ENCODE measurements at places on chromosomes 16 and 17.

DNA sequence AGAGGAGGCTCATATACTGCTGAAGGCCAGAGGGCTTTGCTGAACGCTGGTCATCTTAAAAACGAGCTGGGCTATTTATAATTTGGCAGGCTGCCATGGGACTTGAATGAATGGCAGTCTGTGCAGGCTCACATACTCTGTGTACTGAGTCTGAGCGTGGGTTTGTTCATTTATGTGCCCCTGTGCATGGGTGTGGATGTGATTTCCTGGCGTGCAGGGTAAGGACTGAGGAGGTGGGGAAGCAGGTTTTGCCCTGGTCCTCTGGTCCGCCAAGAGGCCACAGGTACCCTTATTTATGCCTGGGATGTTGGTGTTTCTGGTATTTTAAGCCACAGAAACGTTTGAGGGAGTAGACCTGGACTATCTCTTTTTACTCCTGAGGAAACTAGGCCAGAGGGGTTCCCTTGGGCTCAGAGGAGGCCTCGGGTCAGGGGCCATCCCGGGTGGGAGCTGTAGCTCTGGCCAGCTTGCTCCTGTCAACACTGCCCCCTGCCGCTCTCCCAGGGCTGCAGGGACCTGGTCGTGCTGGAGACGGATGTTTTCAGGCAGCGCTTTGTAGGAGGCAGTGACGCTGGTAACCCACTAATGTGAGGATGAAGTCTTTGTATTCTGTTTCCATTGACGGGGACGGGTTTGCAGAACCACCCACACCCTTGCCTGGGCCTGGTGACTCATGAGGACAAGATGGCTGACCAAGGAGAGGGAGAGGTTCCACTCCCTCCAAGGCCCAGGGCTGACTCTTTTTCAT is 184.4 kb downstream of the MSI2 start:
- DNase-seq: peak; percentile 87

DNA sequence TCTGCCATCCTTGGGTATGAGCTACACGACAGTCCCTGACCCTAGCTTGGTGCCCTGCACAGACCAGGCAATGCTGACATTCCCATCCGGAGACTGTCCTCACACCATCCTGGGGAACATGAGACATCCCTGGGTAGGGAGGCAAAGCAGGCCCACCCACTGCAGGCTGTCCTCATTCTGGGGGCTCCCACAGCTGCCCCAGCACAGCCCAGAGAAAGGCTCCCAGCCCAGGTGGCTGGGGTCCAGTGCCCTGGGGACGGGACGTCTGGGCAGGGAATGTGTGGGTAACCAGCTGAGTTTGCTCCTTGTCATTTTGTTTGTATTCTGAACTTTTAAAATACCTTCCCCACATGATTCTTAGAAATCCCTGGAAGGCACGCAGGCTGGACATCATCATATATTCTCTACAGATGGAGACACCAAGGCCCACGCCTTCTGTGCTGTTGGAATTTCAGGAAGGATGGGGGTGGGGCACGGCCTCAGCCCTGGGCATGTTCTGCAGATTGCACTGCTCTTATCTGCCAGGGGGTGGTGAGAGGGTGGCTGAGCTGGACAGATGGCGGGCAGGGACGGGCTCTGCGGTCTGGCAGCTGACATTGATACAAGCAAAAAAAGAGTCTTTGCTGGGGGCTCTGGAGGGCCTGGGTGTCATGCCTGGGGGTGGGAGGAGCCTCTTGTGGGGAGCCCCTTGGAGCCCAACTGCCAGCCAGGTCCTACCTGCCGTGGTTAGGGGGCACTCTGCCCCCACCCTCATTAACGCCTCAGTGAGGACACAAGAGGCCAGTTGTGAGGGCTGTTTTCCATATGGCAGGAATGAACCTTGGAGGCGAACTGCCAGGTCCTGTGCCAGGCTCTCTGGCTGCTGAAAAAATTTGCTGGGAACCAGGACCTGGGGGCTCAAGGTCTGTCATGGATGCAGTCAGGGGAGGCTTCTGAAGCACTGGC is 28.4 kb downstream of the LRRC75A start:
- peak; percentile 65 for DNase-seq

- no peak for DNase-seq
Observed at GRCh38 chr16:9909072-9909825, 273.0 kb downstream of the GRIN2A start.

DNA sequence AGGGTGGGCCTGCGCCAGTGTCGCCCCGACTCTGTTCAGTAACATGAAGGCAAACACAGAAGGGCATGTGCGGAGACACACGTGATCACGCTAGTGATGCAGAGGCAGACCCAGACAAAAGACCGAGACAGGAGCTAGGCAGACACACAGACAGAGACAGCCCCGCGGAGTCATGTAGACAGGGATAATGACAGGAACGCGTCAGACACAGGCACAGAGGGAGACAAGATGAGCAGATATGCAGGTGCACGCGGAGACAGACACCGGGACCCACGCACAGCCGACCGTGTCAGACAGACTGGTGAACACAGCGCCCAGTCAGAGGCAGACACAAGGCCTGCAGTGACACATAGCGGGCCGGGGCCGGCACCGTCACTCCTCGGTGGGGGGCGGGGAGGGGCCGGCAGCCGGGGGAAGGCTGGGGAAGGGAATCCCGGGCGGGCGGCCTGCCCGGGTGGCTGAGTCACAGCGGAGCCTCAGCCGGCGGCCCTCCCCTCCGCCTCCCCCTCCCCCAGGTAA is 7.4 kb downstream of the KDM6B start:
- peak; percentile 94 for DNase-seq

DNA sequence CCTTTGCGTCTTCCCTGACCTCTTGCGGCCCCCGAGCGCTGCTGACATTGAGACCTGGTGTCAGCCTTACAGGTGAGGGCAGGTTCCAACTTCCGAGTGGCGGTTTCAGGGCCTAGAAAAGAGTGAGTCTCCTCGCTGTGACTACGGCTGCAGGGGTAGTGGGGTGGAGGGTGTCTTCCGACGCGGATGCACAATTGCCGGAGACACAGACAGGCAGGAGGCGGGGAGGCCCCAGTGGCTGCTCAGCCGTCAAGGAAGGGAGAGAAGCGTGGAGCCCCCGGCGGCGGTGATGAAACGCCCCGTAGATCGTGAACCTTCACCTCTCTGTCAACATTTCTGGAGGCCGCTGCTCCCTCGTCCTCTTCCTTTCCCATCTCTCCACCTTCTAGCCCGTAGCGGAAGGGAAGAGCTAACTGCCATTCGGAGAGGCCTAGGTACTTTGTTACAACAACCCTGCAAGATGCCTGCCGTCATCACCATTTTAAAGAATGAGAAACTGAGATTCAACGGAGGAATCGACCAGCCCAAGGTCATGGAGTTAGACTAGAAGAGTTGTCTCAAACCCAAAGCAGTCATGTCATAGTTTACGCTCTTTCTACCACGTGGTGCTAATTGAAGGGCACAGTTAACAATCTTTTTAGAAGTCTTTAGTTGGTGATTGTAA is 485 bp downstream of the DNAJA3 start:
- DNase-seq: no peak

DNA sequence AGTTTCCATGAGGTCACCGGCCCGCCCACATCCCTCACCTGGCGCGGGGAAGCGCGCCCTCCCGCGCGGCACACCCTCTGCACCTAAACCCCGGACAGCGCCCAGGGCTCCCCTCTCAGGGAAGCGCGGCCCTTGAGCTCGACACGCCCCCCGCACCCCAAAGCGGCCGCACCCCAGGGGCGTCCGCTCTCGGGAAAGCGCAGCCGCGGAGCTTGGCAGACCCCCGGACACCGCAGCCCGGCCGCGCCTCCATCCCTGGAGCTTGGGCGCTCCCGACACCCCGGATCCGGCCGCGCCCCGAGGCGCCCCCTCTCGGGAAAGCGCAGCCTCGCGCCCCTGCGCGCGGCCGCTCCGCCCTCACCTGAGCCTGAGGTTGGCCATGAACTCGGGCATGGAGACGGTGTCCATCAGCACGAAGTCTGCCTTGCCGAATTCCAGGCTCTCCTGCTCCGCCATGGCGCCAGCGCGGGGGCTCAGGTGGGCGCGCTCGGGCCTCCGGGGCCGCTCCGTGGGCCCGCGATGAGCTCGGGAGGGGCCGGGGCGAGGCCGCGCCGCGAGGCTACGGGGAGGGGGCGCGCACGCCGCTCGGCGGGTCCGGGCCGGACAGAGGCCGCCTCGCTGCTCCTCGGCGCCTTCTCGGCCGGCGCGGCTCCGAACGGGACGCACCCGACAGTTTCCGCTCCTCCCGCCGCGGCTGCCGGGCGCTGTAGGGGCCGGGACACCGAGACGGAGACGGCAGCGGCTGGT is at the start of gene MYO1D:
Gene MYO1D, minus strand, starts transcription at position 708 of the 747 bp plus-strand sequence. Its CDS starts 252 bp downstream, at position 456.
- DNase-seq: peak; percentile 60

- DNase-seq: peak; percentile 45
Observed at GRCh38 chr17:8708025-8708461, 36.6 kb downstream of the CCDC42 start.

GRCh38 chr17:4443476-4443875 is 9.7 kb downstream of the SPNS3 start:
- DNase-seq: no peak

DNA sequence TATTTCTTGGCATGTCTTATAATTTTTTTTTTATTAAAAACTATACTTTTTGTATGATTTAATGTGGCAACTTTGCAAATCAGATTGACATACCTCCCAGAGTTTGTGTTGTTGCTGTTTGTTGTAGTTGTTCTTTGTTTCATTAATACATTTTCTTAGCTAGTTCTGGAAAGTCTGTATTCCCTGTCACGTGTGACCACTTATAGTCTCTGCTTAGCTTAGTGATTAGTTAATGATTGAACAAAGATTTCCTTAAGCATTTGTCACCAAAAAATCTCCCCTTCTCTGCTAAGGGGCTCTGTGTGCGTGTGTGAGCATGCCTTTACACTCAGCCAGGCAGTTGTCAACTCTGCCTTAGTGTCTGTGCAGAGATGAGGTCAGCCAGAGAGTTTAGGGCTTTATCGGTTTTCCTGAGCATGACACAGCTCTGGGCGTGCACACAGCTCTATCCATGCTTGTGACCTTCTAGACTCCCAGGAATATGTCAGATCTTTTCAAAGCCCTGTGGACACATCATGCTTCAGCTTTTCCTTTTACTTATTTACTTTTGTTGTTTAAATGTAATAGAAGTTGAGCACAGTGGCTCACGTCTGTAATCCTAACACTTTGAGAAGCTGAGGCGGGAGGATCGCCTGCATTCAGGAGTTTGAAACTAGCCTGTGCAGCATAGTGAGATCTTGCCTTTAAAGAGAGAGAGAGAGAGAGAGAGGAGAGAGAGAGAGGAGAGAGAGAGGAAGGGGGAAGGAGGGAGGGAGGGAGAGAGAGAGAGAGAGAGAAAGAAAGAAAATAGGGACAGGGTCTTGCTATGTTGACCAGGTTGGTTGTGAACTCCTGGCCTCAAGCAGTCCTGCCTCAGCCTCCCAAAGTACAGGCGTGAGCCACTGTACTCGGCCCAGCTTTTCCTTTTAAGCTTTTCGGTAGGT is 21.9 kb downstream of the DNAI2 start:
- DNase-seq: peak; percentile 61

GRCh38 chr17:49224198-49224996 is 6.2 kb downstream of the PHOSPHO1 start:
- DNase-seq: no peak

DNA sequence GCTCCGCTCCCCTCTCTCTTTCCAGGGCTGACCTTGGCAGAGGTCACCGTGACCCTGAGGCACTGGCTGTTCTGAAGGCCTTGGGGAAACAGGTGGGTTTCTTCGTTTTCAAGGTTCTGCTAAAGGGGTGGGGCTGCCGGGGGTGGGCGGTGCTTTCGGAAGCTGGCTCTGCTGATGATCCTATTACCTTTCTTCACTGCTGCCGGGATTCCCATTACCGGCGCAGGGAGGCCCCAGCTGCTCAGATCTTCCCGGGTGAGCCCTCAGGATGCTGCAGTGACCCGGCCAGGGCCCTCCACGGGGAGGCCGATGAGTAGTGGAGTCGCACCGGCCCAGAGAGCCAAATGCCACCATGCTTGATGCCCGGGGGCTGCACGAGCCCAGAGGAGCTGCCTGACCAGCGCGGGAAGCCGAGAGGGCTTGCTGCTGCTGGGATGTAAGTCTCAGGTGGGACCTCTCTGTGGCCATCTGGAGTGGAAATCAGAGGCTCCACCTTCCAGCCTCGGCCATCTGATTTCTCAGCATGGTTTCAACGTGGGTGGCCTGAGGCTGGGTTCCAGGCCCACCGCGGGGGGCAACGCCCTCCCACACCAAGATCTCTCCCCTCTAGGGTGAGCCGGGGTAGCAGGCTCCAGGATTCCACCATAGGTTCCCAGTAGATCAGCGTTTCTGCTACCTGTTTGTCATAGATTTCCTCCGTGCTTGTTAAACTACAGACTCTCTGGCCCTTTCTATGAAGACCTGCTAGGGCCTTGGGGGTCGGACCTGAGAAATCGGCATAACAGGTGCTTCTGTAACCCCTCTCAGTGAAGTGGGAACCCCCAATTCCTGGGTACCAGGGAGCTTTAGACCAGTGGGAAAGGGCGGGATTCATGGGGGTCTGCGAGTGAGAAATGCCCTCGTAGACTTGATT is 21.6 kb upstream of the ADCY7 start:
- no peak for DNase-seq

DNA sequence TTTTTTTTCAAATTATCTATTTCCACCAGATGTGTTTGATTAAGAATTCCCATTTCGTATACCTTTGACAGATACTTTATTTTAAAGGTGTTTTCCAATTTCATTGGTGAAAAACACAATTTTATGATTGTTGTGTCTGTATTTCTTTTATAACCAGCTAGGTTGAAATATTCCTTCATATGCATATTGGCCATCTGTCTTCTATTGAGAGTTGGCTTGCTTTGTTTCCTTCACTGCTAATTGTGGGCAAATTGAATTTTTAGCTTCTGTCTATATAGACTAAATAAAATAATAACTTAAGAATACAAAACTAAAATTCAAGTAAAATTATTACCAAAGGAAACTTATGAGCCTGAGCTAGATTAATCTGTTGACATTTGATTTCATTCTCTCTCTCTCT is 1.2 kb upstream of the KRTAP3-3 start:
- no peak for DNase-seq

DNA sequence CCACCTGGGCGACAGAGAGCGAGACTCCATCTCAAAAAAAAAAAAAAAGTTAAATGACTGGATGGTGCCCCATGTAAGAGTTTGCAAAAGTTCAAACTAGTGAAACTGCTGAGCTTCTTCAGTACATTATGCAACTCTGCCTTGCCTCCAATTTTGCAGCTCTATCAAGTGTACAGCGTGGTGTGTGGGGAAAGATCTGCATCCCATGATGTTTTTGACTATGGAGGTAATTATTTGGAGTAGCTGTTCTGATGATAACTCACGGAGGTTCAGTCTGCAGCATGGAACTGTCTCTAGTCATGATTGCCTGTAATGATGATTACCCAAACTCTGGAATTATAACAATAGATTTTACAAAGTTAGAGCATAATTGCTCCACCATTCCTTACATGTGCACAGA is 149.6 kb downstream of the PITPNC1 start:
- DNase-seq: no peak

- no peak for DNase-seq
Observed at GRCh38 chr16:47983999-47984580, 171.7 kb downstream of the ABCC12 start.

GRCh38 chr17:9862949-9863348 is 37.2 kb downstream of the GLP2R start:
- DNase-seq: no peak

Data from left cardiac atrium (tissue), 4 donors.